ENCODE measurements at places on chromosomes 3 and 15.

DNA sequence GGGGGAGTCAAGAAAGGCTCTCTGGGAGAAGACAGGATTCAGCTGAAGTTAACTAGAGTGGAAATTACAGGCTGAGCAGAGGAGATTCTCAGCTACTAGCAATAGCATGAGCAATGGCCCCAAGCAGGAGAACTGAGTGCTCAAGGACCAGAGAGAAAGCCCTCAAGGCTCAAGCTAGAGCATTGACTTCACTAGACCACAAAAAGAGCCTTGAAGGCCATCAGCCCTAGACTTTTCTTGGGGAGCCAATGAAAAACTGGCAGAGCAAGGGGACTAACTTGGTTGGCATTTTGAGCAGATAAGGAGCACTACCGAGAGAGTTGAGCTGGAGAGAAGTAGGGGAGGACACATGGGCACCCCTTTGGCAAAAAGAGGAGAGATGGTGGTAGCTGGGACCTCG lies 277.6 kb downstream of the FEZF2 start:
- DNase-seq, result no peak

- DNase-seq, result no peak
Measured at GRCh38 chr3:172094621-172095557, 55.5 kb downstream of the FNDC3B start.

GRCh38 chr3:67790043-67790442 lies 135.6 kb upstream of the SUCLG2 start:
- DNase-seq, result peak; percentile 20

GRCh38 chr15:96053031-96053780 lies 277.3 kb upstream of the NR2F2 start:
- no peak for DNase-seq

DNA sequence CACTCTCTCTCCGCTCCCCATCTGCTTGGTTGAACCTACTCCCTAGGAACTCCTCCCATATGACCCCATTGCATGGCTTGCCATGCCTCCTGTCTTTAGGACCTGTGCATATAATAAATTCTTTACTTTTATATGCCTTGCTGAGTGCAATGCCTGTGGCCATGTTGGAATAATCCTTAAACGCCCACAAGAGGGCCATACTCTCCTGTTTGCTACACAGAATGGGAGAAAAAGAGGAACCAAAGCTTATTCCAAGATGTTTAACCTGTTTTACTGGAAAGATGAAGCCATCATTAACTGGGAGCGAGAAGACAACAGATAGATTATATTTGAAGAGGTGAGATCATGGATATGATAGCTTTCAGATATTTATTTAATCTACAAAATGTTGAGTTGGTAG lies 1097.8 kb downstream of the NAALADL2 start:
- no peak for DNase-seq

GRCh38 chr3:14307656-14308302 lies 94.6 kb upstream of the SLC6A6 start:
- no peak for DNase-seq
